ENCODE measurements at places on chromosomes 1 and 21.

- no peak for DNase-seq
Observed at GRCh38 chr1:18749569-18749968, 109.9 kb downstream of the TAS1R2 start.

- DNase-seq, result no peak
Observed at GRCh38 chr1:156157506-156157905, 4.1 kb downstream of the SEMA4A start.

DNA sequence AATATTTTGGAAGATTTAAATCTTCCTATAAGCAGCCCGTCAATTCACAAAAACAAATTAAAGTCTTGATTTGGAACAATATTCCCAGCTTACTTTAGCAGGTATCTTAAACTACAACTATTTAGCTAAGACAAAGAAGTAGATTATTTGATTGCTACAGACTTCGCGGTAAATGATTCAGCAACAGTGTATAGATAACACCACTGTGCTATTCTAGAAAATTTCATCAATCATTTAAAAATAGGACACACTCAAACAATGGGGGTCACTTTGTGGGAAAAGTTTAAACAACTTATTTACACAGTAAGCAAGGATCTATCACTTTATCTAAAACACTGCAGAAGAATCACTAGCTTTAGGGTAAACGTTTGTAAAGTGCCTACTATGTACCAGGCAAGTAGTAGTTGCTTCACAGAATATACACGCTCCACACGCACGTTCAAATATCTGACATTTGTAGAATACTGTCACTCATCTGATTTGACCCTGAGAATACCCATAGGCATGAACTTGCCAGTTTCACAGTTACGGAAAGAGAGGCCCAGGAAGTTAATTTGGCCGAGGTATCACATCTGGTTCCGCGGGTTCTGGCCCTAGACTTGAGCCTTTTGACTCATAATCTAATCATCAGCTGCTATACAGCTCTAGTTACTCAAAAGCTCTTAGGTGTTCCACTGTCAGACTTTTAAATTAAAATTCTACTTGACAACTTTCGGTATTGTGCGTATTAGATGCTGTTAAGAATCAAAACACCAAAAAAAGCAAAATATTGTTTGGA lies 876 bp downstream of the DENND2C start:
- no peak for DNase-seq

DNA sequence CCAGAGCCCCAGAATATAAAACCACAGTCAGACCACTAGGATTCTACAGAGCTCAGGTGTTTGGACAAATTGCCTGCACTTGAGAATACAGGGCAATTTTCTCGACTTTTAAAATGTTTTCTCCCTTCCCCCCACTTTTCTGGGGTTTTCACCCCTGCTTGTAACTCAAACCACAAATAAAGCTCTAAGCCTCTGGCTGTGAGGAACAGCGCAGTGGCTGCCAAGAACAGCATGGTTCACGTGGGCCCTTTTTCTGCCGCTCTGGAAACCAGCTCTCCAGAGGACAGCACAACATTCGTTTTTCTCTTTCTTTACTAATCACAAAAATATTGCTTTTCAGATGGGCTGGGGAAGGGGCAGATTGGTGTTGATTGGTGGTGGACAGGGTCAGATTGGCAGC lies 102.2 kb upstream of the JUN start:
- DNase-seq, result no peak

DNA sequence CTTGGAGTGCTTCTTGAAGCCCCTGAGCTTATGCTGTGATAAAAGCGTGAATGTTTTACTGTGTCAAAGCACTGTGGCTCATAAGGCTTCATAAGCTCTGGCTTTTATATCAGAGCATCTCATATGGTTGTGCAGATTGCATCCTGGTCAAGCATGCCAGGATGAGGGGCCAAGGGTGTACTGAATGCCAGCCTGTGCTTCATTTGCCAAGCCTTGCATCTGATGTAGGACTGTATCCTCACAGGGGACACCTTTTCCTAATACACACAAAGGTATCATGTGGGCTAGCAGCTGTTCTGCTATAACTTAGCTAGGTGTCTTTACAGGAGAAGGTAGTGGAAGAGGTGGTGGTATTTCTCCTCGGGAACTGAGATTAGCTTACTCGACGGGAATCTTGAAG lies 134.7 kb downstream of the ST6GALNAC3 start:
- no peak for DNase-seq

DNA sequence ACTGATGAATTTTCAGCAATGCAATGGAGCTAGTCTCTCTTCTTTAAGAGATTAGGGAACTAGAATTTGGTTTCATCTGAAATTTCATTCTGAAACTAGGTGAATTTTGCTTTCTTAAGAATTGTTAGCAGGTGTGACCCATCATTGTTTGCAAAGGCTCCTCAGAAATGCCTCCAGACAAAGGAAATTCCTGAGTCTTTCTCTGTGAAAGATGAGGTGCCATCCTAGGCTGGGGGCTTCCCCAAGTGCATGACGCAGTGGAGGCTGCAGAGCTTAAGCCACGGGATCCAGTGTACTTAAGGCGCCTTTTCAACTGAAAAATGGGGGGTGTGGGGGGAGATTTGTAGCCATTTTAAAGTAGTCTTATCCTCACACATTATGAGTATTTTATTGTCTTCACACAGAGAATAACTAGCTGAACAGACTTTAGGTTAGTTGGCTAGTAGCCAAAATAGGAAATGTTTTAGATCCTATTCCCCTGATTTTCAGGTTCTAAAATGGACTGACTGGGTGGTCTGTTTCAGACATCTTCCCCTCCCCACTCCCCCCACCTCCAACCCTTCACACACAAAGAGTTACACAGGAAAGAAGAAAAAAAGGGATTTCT lies 202.0 kb downstream of the NFIA start:
- DNase-seq, result no peak

- peak; percentile 36 for DNase-seq
Observed at GRCh38 chr1:74714429-74715235, 18.2 kb downstream of the CRYZ start.

DNA sequence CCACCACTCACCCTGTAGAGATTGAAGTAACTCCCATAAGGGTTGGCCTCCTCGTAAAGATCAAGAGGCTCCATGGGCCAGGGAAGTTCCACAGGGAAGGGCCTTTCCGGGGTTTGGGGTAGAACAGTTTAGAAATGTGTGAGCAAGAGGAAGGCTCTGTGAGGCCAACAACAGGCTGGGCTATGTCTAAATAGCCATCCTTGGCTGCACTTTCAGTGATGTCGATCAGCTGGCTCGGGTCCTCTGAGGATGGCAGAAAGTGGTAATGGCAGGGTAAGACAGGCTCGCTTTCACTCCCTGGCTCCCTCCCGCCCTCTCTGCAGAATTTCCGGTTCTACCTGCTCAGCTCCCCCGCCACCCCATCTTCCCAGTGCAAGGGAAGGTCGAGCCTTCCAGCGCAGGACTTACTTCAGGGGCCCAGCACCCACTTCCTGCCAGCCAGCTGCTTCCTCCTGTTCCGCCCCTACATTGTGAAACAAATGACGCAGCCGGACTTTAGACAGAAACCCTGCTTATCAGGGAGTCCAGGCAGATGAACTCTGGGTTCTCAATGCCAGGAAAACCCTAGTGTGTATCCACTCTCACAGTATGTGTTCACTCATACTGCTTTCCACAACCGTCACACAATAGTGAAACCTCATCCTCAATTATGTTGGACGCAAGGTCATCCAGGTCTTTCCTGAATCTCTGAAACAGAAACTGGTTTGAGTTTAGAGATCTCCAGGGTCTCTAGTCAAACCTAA lies 7.3 kb downstream of the F11R start:
- DNase-seq, result no peak

- no peak for DNase-seq
Observed at GRCh38 chr21:42234041-42234440, 15.1 kb downstream of the ABCG1 start.

- no peak for DNase-seq
Observed at GRCh38 chr1:983798-984475, 2.0 kb upstream of the PERM1 start.

DNA sequence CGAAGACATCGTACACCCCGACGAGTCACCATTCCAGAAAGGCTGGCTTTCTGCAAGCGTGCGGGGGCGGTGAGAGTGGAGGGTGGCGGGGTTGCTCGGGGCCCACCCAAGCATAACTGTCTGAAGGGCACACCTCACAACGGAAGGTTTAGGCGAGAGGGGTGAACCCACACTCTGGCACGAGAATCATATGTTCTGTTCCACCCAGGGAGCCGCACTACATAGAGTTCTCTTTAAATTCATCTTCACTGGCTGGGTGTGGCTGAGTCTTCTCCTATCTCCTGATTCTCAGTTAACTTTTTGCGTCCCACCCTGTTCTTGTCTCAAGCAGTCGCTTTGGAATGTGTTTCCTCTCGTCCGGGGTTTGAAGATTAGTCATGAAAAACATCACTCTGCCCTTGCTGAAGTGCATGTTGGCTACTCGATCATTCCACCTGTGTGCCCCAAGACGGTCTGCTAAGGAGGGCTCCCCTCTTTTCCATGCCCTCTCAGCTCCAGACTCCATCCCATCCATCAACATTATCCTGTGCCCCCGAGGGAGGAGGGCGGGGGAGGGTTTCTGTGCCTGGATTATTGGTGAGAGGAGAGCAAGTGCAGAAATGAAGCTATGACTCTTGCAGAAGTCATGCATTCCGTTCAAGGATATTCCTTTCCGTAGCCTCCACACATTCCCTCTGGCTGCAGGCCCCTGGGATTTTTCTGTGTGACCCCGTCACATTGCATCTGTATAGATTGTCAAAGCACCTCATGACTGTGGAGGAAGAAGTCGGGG lies 53.5 kb upstream of the CD34 start:
- DNase-seq, result peak; percentile 52

- no peak for DNase-seq
Observed at GRCh38 chr1:1157914-1158710, 15.6 kb upstream of the TTLL10 start.

DNA sequence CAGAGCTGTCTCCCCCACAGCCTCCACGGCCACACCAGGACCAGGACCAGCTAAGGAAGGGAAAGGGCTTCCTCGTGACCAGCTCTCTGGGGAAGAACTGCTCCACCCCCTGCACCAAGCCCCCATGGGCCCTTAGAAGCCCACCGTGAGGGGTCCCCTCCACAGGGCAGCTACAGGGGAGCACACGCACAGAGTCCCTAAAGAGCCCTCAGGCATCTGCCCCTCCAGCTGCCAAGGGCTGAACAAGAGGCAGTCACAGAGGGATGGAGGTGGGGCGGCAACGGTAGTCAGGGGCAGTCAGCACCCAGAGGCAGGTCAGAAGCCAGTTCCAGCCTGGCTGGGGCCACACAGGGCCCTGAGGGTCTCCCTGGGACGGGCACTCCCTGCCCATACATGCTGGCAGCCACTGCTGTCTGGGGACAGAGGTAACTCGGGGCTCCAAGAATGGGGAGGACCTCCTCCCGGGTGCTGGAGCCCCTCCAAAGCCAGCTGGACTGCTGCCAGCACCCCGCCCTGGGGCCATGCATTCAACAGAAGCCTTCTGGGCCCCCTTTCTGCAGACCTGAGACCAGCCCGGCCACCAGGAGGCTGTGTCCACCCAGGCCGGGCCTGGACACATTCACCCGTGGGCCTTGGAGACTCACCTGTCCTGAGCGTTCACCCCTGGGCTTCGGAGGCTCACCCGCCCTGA lies 18.7 kb downstream of the SLC19A1 start:
- DNase-seq, result no peak

DNA sequence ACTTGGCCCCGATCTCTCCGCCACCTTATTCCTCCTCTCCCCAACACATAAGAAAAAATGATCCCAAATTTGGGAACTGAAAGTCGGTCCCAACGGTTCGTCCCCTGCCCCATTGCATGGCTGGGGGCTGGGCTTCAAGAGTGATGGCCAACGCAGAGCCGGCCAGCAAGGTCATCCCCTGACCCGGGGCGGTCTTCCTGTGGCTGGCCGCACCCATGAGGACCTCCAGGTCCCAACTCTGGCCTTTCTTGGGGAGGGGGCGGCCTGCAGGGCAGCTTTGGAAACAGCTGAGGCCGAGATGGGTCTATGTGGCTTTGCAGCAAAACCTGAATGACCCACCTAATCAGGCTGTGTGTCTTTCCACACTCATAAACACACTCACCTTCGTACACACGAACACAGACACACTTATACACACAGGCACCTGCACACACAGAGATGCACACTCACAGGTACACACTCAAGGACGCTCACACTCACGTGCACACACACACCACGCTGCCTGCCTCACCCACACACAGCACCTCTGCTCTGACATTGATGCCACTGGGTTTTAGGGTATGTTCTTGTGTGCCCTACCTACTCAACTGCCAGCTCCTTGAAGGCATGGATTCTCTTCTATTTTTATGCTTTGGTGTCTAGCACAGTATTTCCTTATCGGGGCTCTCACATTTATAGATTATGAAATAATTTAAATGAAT lies 562 bp downstream of the DYNLT5 start:
- DNase-seq, result no peak

DNA sequence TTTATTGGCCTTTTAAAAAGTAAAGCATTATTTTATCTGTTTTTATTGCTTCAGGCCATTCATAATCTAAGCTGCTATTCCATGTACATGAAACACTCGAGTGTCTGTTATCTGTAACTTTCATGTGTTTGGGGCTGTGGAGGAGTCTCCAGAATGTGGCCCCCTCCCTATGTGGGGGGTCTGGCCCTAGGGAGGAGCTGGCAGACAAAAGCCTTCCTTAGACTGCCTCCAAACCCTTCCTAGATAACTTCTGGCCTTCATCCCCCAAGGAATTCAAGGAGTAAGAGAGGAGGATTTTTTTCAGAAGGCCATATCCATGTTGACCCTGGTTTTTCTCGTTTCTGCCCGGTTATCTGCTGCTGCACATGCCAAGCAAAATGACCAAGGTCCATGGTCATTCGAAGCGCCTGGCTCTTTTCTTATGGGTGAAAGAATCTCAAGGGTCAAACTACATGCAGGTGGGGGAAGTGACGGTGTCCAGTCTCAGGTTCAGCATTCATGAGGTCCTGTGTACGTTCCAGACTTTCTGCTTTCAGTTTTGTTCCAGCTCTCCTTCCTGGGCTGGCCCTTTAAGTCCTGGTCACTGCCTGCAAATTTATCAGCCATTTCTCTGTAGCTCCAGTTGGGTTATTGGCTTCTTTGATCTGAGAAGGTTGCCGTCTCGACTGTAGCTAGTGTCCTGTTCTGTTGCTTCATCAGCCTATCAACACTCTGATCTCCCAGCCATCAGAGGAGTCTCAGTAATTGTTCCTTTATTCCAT lies 8.3 kb downstream of the TENT5C start:
- no peak for DNase-seq

DNA sequence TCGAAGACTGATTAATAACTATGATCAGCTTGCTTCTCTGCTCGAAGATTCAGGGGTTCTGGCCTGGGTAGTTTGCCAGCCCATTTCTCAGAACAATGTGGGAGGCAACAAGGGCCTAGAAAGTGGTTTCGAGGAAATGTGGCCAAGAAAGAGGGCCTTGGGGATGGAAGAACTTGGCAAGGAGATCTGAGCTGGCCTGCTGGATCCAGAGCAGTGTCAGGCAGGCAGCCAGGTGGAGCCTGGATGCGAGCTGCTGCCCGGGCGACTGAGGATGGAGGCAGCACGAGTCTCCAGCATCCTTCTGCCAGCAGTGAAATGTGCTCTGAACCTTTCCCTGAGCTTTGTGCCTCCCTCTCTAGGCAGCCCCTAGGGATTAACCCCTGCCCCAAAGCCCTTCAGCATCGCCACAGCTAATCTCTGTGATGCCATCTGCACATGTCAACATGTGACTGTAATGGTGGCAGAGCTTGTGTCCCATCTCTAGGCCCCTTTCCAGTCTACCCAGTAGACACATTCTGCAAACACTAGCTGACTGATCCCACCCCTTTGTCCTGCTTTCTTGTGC lies 61.0 kb upstream of the NEK2 start:
- no peak for DNase-seq
